ENCODE measurements at places on chromosomes 7 and 10. TPM values are rescaled to one million over a fixed set of nuclear protein-coding genes. Genes with fewer than 3 reads are reported as not detected.

Gene NODAL
- total RNA-seq = not detected

Gene FZD8
- total RNA-seq = 0.50 TPM

Gene TRPV5
- total RNA-seq = not detected

Gene OR6V1
- total RNA-seq = not detected

GRCh38 chr10:4984971-4985594 lies 18.6 kb downstream of the AKR1C2 start:
- DNase-seq = no peak

- DNase-seq = no peak
These were observed 16.8 kb downstream of the CPEB3 start for GRCh38 chr10:92274071-92274470.

GRCh38 chr7:108461840-108462239 lies 5.6 kb upstream of the NRCAM start:
- no peak for DNase-seq

GRCh38 chr7:93944673-93945072 lies 23.1 kb downstream of the GNG11 start:
- DNase-seq = no peak
